Left forelimb (tissue), 1 donor: ENCODE measurements at places on chromosomes 4 and X.

DNA sequence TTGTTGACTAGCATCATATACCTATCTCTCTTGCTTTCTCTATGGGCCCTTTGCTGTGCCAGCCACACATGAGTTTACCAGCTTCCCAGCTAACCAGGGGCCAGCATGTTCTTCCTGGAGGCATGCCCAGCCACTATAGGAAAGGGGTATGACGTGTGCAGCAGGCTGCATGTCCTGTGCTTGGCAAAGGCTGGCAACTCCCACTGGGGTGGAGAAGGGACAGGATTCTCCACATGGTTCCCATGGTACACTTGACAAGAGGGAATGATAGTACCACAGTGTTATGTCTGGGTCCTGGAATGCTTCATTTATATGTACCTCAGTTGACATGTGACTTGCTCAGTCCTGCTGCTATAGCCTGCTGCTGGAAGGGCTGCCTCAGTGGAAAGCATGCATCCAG, 78.8 kb downstream of the TMEM164 start:
- no peak for DNase-seq

DNA sequence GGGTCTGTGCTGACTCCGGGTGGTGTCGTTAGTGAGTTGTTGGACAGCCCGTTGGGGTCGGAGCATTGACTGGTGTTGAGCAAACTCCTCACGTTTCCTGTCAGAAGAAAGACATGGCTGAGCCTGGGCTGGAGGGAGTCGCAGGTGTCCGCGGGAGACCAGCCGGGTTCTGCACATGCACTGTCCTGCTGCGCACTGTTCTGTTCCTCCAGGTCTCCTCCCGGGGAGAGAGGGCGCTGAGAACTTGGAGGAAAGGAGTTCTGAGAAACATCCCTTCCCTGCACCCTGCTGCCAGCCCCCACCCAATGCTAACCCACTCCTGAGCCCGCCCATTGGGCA, 1.1 kb downstream of the ZNF141 start:
- DNase-seq, result no peak

DNA sequence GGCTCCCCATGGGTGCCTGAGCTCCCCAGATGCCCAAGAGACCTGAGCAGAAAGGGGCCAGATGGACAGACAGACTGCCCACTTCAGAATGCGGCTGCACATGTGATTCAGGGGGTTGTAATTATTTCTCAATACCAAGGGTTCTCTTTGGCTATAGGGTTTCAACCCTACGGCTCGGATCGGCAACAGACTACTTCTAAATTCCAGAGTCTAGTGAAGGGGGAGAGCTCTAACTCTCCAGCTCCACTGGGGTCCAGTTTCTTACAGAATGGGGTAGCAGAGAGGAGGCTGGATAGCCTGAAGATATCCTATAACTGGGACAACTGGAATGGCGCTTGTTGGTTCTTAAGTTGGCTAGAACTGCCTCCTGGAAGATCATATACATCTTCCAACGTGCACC, 136.3 kb downstream of the MGST2 start:
- no peak for DNase-seq

- no peak for DNase-seq
Measured at GRCh38 chrX:20487227-20487626, 220.5 kb upstream of the RPS6KA3 start.

GRCh38 chr4:70680934-70681333, 7.4 kb upstream of the UTP3 start:
- DNase-seq, result no peak

DNA sequence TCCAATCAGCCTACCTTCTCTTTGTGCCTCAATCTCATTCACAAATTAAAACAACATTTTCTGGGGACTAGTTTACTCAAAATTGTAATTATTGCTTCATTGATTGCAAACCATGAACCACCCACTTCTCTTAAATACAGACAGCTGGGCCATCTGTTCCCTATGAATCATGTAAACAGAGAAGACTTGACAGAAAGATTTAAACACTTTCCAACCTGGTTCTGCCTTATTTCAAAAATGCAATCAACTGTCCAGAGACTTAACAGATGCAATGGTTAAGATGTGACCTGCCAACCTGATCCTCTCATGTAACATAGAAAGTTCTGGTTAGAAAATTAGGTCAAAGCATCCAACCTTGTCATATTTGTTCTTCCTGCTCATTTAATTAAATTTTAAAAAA, 20.8 kb upstream of the SERTM2 start:
- no peak for DNase-seq

- DNase-seq, result no peak
Measured at GRCh38 chr4:54988655-54989054, 136.7 kb downstream of the KDR start.

GRCh38 chr4:8103421-8104390, 54.9 kb downstream of the ABLIM2 start:
- no peak for DNase-seq

DNA sequence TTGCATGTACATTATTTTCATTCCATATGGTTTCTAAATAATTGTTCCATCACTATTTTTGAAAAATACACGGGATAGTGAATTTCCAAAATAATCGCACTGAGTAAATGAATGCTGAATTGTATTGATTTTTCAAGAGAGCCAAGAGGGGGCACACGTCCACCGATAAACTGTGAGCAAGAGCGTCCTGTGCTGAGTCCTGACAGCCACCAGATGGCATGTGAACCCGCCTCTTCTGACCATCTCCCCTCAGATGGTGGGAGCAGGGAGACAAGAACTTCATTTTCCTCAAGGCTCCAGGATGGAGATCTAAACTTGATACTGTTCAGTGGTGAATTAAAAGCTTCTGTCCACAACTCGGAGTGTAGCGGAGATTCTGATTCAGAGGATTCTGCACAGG, 30.6 kb upstream of the IL9R start:
- no peak for DNase-seq

GRCh38 chr4:102599455-102599854, 98.3 kb downstream of the NFKB1 start:
- DNase-seq, result no peak

DNA sequence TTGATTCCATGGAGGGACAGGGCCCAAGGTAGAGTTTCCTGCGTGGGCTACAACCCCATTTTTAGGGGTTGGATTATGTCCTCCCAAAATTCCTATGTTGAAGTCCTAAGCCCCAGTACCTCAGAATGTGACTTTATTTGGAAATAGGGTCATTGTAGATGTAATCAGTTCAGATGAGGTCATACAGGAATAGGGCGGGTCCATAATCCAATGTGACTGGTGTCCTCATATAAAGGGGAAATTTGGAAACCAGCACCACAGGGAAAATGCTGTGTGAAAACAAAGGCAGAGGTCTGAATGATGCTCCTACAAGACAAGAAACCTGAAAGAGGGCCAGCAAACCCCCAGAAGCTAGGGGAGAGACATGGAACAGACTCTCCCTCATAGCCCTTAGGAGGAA, 31.1 kb upstream of the MAMLD1 start:
- DNase-seq, result no peak

DNA sequence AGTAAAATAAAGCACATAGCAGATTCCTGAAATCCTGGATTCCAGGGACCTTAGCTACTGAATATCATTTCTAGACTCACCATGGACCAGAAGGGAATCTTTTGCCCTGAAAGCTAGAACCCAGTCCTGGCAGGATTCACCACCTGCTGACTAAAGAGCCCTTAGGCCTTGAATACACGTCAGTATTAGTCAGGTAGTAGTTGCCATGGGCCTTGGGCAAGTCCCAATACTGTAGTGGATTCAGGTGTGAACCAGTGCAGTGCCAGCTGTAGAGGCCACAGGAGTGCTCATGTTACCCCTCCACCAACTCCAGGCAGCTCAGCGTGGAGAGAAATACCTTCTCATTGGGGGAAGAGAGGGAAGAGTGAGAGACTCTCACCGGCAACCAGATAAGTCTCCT, 64.1 kb upstream of the UBQLN2 start:
- DNase-seq, result no peak

DNA sequence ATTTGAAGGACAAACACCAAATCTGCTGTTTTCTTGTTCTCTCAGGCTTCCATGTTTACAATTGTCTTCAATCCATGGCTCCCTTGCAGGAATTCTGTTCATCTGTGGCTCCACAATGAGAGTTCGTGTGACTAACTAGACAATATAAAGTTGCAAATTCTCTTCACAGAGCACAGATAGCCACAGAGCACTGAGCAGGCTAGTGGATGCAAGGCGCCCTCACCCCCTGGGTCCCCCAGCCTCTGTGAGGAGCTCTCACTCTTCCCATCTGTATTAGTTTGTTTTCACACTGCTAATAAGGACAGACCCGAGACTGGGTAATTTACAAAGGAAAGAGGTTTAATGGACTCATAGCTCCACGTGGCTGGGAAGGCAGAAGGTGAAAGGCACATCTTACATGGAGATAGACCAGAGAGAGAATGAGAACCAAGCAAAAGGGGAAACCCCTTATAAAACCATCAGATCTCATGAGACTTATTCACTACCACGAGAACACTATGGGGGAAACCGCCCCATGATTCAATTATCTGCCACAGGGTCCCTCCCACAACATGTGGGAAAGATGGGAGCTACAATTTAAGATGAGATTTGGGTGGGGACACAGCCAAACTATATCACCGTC, 82.5 kb upstream of the STX18 start:
- DNase-seq, result no peak

- DNase-seq, result peak; percentile 41
Measured at GRCh38 chrX:102345916-102346315, 93.9 kb downstream of the NXF2B start.

GRCh38 chrX:150455215-150455608, 92.1 kb downstream of the MAMLD1 start:
- no peak for DNase-seq

DNA sequence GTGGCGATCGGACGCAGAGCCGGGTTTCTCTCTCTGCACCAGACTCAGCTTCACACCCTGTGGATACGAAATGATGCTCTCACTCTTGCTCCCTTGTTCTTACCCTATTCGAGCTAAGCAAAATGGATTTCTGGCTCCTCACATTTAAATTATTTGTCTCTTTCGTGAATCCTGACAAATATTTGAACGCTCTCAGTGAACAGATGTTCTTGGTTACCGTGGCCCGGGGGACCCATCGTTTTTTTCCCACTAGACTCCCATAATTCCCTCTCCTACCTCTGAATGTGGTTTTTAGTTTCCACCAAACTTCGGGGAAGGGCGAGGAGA, 630 bp downstream of the SMARCA5 start:
- DNase-seq, result no peak

GRCh38 chr4:127771535-127772275, 10.4 kb upstream of the HSPA4L start:
- DNase-seq, result no peak

GRCh38 chr4:109383823-109384222, 49.8 kb upstream of the SEC24B start:
- no peak for DNase-seq

DNA sequence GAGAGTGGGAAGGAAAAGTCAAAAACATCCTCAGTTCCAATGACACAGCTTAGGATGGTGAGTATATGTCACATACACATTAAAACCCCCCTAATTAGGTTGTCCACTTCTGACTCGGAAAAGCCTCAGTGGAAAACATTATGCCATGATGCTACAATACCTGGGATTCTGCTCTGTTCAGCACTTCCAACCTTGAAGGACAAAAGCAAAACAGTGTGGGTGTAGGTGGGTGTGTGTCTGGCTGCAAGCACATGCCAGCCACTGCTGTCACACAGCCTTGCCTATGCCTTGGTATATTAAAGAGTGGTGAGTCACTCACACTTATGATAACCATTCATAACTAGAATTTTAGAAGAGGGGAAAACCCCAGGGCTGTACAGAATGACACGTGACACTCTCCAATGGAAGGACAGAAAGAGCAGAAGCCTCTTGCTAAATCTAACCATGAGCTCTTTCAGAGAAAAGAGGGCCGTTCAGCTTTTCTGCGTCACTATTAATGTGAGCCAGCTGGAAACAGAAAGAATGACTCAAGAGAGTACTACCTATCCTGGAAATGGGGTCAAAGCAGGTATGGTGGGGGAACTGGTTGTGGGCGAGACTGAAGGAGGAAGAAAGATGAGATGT, 159.6 kb downstream of the TET2 start:
- no peak for DNase-seq

DNA sequence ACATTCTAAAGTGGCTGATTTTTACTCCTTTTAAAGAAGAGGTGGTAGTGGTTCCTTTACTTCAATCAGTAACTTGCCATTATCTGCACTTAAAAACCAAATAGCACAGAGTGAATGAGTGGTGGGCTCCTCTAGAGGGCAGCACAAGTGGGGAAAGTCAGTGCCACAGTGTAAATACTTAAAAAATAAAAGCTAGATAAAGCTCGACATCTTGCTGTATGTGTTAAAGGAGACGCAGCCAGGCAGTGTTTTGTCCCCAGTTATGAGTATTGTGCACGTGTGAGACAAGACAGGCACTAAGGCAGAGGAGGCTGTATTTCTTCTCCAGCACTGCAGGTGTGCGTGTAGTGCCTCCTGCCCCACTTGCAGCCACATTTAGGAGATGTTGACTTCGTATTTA, 24.6 kb downstream of the NAP1L5 start:
- no peak for DNase-seq

- DNase-seq, result no peak
Measured at GRCh38 chr4:154954117-154954516, 173.0 kb downstream of the RBM46 start.

- no peak for DNase-seq
Measured at GRCh38 chr4:149076401-149076800, 634.2 kb upstream of the NR3C2 start.

DNA sequence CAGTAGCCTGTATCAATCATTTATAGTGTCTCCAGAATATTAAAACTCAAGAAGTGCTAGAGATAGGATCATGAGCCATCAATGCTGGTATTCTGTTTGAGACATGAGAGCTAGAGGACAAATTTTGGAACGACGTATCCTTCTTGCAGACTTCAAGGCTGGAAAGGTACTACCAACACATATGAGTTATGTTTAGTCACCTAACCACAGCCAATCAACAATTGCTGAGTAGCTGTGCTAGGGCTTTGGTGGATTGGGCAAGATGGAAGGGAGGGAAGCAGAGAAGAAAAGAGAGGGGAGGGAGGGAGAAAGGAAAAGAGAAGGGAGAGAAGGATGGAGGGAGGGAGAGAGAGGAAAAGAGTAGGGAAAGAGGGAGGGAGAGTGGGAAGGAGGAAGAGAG, 21.6 kb upstream of the RAI2 start:
- DNase-seq, result no peak

GRCh38 chrX:94977986-94978385, 1304.0 kb downstream of the FAM133A start:
- no peak for DNase-seq

- no peak for DNase-seq
Measured at GRCh38 chr4:92791871-92792440, 488.2 kb downstream of the GRID2 start.

DNA sequence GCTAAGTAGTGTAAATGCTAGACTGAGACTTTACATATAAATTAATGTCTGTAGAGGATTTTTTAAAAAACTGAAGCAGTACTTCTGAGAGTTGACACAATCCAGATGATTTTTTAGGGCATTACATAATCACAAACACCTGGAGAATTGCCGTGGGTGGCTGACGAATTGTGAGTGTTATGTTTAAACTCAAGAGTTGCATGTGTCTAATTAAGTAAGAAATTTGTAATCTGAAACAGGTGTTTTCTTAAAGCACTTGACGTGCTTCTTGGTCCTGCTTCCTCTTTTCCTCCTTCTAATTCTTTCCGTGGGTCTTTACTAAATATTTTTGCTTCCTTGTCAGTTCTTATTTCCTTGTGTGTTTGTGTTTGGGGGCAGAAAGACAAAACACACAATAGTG, 27.8 kb downstream of the PIR start:
- no peak for DNase-seq

- DNase-seq, result no peak
Measured at GRCh38 chr4:121968859-121969258, 17.0 kb upstream of the TRPC3 start.
